ENCODE measurements at places on chromosomes 1 and 21. TPM values are rescaled to one million over a fixed set of nuclear protein-coding genes. Genes with fewer than 3 reads are reported as not detected.
A peak's percentile ranks its signal among the peaks of the same experiment; 100 is the strongest.

DNA sequence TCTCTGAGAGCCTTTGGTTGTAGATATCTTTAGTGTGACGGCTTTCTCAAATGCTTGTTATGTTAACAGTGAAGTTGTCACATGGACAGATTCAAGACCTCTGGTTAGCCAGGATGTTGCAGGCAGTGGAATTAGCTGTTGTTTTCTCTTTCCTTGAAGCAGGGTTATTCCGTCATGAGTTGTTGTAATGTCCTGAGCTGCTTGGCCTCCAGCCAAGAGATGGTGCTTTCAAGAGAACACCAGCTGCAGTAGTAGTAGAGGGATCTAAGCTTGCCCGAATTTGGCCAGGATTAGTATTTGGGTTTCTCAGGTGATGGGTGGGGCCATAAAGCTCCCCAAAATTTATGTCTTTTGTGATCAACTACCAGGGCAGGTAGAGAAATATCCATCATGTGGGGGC, 13.4 kb downstream of the KCNE1 start:
- DNase-seq = peak; percentile 49

GRCh38 chr1:65174585-65174984, 26.6 kb downstream of the AK4 start:
- DNase-seq = peak; percentile 66

- no peak for DNase-seq
These were observed 22.5 kb upstream of the ZNF648 start for GRCh38 chr1:182083851-182084486.

DNA sequence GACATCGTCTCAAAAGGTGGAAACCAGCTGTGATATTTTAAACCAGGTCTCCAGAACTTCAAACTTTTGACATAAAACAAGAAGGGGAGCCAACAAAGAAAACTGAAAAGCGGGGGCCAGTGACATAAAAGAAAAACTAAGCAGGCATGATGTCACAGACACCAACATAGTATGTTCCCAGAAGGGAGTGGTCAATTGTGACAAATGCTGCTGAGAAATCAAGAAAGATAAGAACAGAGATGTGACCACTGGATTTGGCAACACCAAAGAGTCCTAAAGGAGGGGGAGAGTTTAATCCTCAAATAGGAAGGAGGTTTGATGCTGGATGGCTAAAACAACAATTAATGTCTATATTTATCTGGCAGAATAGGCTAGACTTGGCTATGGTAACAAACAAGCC, 2.3 kb upstream of the RNF19B start:
- no peak for DNase-seq

DNA sequence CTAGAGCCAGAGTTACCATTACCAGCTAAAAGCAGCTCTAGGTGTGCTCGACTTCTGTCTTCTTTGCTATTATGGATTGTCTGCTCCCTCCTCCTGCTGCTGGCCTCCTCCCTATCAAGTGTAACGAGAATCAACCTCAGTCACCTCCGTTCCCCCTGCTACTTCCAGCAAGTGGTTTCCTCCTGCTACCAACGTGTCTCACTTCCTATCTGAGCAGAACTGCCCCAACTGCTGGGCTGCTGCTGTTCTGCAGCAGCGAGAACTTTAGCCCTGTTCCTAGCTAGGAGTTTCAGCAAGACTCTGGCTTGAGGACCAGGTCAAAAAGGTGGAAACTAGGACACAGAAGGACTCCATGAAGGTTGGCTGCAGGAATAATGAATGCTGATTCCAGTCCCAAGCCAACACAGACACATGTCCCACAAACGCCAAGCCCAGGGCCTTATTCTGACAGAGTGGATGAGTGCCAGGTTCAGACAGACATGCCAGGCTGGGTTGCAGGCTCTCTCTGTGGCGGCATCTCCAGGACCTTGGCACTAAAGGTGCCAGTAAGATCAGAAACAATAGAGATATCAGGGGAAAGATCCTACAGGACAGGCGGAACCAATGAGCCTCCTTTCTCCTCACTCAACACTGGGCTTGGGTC, 46.9 kb downstream of the CD34 start:
- no peak for DNase-seq

The ADSS2 gene
- polyA plus RNA-seq = 13.1 TPM

The RGS1 gene
- polyA plus RNA-seq = 0.91 TPM

The H6PD gene
- 15.7 TPM for polyA plus RNA-seq

The SCCPDH gene
- 13.8 TPM for polyA plus RNA-seq

All from heart left ventricle (tissue), 16 donors.